ENCODE measurements at places on chromosomes 1 and 21.

DNA sequence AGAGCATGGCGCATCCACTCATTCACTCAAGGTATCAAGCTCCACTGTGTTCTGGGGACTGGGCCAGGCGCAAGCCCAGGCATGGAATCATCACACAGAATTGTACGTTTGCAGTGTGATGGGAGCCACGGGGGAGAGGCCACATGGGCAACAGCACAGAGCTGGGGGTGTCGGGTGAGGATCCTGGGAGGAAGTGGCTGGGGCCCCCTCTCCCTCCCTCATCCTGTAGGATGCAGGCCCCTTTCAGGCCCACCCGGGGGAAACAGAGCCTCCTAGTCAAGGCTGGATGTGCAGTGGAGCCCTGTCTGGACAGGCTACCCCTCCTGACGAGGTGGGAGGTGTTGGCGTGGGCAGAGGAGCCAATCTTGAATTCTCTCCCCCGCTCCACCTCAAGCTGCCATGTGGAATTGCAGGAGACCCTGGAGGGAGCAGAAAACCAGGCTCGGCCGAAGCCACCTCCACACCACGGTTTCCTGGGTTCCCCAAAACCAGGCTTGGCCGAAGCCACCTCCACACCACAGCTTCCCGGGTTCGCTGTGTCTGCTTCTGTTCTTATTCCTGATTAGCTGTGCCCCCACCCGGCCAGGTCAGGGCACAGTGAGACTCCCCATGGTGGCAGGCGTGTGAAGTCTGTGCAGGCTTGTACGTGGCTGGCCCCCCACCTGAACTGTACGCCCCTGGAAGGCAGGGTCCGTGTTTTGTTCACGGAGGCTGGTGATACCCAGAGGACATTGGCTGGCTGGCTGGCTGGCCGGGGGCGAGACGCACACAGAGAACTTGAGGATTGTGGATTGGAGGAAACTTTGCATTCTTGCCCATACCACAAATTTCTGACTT is 4.2 kb upstream of the C1orf174 start:
- DNase-seq, result no peak

DNA sequence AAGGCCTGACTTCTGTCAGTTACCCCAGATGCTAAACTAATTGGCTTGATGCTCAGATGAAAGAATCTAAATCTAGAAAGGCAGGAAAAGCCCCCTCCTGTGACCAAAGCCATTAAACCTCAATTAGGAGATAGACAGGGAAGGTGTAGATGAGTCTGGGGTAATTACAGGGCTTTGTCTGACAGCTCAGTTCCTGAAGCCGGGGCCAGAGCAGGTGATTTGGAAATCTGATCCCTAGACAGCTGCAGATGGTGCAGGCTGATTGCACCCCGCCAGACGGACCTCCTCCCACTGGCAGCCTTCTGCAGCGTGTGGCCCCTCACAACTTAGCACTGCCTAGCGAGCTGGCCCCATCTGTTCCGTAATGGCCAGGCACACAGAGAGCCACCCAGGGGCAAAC is 395.1 kb downstream of the HLX start:
- DNase-seq, result no peak

DNA sequence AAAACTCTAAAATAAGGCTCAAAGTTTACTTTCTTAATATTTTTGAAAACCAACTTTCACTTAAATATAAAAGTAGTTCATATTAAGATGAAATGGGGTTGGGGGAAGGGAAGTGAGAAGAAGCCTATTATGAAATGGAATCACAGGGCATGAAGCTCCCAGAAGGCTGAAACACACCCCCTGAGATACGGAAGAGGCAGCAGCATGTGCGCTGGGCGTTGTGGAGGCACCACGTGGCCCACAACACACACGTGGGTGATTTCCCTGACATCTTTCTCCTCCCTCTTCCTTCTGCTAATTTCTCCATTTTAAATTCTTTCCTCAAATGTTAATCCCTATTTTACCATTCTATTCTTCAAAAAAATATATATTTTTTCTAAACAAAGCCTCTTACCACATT is 35.6 kb upstream of the SEC16B start:
- DNase-seq, result no peak

DNA sequence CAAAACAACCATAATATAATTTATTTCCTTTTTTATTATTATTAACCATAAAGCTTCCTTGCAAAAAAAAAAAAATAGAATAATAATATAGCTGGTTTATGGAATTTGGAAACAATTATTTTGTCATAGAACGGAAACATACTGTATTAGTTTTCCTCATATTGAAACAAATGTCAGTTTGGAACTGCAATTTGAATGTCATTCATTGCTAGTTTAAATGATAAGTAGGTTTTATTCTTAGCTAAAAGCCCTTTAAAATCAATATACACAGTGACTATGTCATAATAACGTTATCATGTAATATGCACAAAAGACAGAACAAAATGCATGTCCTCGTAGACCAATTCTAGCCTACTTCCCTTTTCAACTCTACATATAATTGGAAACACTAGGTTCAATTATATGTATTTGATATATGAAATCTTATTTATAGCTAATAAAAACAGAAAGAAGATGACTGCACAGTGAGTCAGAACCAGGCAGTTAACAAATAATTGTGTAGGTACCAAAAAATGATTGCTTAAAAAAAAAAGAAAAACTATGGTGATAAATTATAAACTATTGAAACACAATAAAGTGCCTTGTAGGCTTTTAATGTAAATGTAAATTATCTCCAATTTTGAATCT is 85.2 kb upstream of the EXO1 start:
- no peak for DNase-seq

GRCh38 chr21:39531840-39532239 is 80.1 kb downstream of the SH3BGR start:
- no peak for DNase-seq

DNA sequence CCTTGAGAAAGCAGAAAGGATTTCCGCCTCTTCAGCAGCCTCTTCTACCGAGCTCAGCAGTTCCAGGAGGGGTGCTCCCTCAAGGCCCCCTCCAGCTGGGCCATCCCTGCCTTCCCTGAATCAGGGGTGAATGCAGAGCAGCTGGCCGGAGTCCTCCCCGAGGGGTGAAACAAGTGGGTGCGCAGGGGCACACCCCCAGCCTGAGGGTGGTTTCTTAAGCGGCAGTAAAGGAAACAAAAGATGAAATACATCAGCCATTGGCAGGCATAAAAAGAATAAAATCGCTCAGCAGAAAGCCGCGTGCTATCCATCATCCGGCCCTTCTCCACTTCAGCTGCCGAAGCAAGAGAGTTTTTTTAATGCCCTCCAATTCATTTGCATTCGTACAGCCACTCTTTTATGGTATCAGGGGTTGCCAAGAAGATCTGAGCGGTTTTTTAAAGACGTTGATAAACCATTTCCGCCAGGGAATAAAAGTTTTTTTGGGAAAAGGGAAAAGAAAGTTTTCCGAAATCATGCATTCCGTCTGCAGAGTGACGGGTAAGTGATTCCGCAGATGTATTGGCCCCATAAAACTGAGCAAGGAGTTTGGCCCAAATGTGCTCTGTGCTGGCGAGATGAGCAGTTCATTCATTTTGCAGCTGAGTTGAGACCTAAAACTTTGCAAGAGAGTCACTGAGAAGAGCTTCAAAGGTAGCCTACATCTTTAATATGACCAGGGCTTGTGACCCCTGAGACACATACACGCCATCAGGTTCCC is 73.7 kb upstream of the ZC3H12A start:
- DNase-seq, result no peak

DNA sequence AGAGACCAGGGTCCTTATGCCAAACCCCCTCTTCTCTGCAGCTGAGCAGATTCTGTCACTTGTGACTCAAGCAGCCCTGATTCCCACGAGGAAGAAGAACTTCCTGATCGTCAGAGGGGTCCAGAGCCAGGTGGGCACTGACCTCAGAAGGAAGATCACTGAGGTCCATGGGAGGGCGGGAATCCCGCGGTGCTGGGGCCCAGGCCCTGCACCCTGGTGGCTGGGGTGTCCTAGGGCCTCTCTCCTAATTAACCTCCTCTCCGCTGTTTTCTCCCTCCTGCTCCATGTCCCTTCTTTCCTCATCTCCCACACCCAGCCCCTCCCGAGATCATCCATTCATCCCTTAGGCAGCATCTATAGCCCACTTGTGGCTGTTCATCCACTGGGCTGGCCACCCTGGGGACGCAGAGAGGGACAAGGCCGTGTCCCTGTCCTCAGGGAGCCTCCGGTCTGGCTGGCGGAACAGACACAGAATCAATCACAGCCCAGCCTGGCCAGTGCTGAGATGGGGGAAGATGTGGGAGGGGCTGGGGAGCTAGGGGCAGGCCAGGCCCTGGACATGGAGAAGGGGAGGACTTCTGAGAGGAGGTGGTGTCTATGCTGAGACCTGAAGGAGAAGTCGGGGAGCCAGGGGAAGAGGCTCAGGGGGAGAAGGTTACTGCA is 638.3 kb downstream of the MATN1 start:
- no peak for DNase-seq

GRCh38 chr1:175520186-175520585 is 223.2 kb downstream of the TNR start:
- no peak for DNase-seq

All from T-helper 22 cell (primary cell).